ENCODE measurements at places on chromosomes 1 and 21. TPM values are rescaled to one million over a fixed set of nuclear protein-coding genes. Genes with fewer than 3 reads are reported as not detected.

HNRNPU gene
- 387 TPM for total RNA-seq

KRTAP19-5 gene
- not detected for total RNA-seq

TIE1 gene
- 12.3 TPM for total RNA-seq

BLZF1 gene
- 30.0 TPM for total RNA-seq
